Tongue (tissue), 3 donors: ENCODE measurements at places on chromosomes 1 and 21.
A peak's percentile ranks its signal among the peaks of the same experiment; 100 is the strongest.

- DNase-seq: no peak
Measured at GRCh38 chr1:204094856-204095634, 22.1 kb downstream of the SOX13 start.

- DNase-seq: peak; percentile 18
Measured at GRCh38 chr1:76005765-76006164, 68.8 kb upstream of the ST6GALNAC3 start.

DNA sequence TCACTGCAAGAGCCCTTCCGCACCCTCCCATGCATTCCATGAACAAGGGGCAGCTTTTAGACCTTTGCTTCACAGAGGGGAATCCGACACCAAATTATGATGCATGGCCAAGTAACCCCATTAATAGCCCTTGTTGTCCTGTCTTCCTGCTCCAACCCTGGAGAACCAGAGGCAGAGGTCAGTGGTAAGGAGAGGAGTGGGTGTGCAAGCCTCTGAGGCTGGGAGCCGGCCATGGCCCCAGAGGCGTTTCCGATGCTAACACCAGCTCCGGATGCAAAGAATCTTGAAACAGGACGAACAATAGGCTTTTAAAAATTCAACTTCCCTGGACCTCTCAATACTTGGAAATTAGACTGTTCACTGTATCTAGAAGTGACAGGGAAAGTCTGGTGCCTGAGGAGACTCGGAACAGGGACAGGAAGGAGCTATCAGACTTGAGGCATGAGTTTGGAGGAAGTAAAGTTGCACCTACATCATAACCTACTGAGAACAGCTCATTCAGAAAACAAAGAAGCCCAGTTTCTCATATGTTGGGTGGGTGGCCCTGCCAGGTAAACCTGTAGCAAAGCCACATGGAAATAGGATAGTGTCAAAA lies 101.2 kb upstream of the ERG start:
- DNase-seq: no peak

DNA sequence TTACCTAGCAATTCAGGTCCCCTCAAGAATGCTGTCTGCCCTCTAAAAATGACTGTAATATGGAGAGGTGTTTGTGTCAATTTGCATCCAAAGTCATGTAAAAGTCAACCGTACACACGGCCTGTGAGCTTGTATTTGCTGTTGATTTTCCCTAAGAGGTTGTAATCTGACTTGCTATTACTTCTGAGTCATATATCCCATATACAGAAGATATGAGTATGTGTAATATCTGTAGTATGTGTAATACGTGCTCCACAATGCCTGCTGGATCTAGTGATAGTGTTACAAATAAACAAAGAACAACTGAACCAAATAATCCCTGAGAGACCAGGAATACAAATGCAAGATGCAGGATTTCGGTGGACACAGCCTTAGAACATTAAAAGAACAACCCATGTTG lies 1.4 kb upstream of the KCNJ6 start:
- no peak for DNase-seq

DNA sequence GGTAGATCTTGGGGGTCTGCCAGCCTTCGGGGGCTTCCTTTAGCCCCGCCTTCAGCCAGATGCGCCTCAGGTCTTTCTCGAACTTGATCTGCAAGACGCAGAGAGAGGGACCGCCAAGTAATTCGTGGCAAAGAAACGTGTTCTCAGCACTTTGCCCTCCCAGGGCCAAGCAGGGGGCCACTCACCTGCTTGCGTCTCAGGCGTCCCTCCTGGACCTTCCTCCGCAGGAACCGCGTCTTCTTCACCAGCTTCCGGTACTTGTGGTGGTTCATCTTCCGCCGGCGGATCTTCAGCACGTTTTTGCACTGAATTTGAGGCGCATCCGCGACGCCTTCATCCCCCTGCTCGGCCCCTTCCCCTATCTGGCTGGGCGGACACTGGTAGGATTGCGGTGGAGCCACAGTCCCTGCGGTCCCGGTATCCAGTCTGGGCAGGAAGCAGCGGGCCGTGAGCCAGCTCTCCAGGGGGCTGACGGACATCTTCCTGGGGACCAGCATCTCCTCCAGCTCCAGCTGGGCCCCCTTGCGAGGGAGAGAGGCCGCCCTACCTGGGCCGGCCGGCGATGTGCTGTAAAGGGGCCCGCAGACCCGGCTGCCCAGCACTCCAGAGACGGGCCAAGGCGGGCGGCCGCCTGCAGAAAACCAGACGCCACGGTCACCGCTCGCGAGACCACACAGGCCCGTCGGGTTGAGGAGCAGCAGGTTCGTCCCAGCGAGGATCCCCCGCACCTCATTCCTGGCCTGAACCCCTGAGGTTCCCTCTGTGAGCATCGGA lies 1.0 kb downstream of the AURKAIP1 start:
- DNase-seq: no peak
